Fibroblast of lung (primary cell): ENCODE measurements at places on chromosomes 7 and 10. TPM values are rescaled to one million over a fixed set of nuclear protein-coding genes. Genes with fewer than 3 reads are reported as not detected.

The DYDC2 gene
- not detected in 2 replicates for total RNA-seq

The FGL2 gene
- total RNA-seq: 6.2 and 97.6 TPM in 2 replicates

The FRMD4A gene
- 22.9 and 26.9 TPM in 2 replicates for total RNA-seq

The ZNF107 gene
- total RNA-seq: 1.0 and 1.7 TPM in 2 replicates

The MACC1 gene
- total RNA-seq: 0.26 and 0.33 TPM in 2 replicates

The OR2A2 gene
- not detected in 2 replicates for total RNA-seq

The ANKIB1 gene
- total RNA-seq: 50.6 and 60.4 TPM in 2 replicates

The MYL10 gene
- not detected in 2 replicates for total RNA-seq

The GRID2IP gene
- not detected in 2 replicates for total RNA-seq

The CCDC71L gene
- 36.7 and 39.1 TPM in 2 replicates for total RNA-seq

The MIOS gene
- total RNA-seq: 30.9 and 34.9 TPM in 2 replicates

The PON1 gene
- not detected in 2 replicates for total RNA-seq

The HECW1 gene
- 0.77 and 6.1 TPM in 2 replicates for total RNA-seq

The DNMBP gene
- total RNA-seq: 5.9 and 12.9 TPM in 2 replicates

The CNNM1 gene
- total RNA-seq: 0.51 and 0.66 TPM in 2 replicates

The SFTPA1 gene
- total RNA-seq: not detected in 2 replicates

The TBC1D12 gene
- total RNA-seq: 11.6 and 13.9 TPM in 2 replicates

The GJD4 gene
- total RNA-seq: 0.17 TPM in 1 of 2 replicates, not detected in the other

The TMEM140 gene
- 13.1 and 29.7 TPM in 2 replicates for total RNA-seq

The NUTM2E gene
- under 0.01 TPM in 1 of 2 replicates, not detected in the other for total RNA-seq

The TMEM196 gene
- not detected in 2 replicates for total RNA-seq

The GJC3 gene
- not detected in 2 replicates for total RNA-seq

The TRPV6 gene
- total RNA-seq: not detected in 2 replicates

The CPA5 gene
- total RNA-seq: not detected in 2 replicates

The STAMBPL1 gene
- 41.3 and 45.6 TPM in 2 replicates for total RNA-seq

The CLRN3 gene
- total RNA-seq: not detected in 2 replicates

The FGFR2 gene
- under 0.01 and 0.17 TPM in 2 replicates for total RNA-seq

The CALHM3 gene
- total RNA-seq: not detected in 2 replicates

The NCOA4 gene
- 145 and 175 TPM in 2 replicates for total RNA-seq

The DNAH11 gene
- under 0.01 and 0.33 TPM in 2 replicates for total RNA-seq

The NEUROG3 gene
- not detected in 2 replicates for total RNA-seq
